ENCODE measurements at places on chromosomes 5 and 9.

GRCh38 chr5:111271885-111272284 is 47.7 kb downstream of the CAMK4 start:
- no peak for DNase-seq

GRCh38 chr9:131013771-131014676 is 5.0 kb downstream of the LAMC3 start:
- DNase-seq, result no peak

DNA sequence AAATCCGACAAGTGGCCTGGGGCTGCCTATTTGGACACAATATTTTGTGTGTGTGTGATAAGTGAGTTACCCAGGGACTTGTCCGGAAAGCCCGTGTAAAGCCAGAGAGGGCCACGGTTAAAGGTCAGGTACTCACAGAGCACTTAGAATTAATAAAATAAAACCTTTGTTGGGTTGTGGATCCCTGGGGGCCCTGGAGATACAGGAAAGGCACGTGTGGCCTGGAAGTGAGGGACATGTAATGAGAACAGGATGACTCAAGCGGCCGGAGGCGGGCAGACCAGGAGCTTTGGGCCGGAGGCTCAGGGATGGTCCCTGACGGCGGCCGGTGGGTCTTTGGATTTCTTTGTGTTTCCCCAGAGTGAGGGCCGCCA is 1.0 kb downstream of the DMRT2 start:
- no peak for DNase-seq

GRCh38 chr5:6448622-6449464 is at the start of gene UBE2QL1:
Gene UBE2QL1 (plus strand): TSS chr5:6448859. CDS start chr5:6448894, 35 bp downstream.
- DNase-seq, result peak; percentile 41

DNA sequence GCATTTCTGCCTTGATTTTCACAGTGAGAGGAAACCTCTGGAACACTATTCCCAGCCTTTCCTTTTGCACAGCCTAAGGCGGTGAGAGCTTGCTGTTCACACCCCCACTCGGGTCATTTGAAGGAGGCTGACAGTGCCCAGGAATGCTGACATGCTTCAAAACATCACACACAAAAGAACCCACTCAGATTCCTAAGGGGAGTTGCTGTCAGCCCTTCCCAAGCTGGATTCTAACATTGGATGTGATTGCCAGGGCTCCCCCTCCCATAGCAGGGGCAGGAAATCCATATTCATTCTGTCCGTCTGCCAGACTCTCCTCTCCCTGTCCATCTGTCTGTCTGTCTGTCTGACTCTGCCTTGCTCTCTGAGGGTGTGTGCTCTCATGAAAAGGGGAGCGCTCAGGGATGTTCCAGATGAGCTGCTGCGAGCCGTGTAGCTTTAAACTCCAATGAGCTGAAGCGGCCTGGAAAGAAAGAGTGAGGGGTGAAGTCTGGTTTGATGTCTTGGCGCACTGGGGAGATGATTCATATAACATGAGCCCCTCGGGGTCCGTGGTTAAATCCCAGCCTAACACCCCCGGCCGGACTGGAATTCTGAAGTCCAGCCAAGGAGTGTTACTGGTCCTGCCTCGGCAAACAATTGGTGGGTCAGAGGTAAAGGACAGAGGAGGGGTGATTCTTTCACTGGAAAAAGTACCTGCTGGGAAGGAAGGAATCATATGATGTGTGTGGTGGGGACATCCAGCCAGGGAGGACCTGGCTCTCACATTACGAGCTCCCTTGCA is 517.0 kb downstream of the CCDC171 start:
- no peak for DNase-seq

DNA sequence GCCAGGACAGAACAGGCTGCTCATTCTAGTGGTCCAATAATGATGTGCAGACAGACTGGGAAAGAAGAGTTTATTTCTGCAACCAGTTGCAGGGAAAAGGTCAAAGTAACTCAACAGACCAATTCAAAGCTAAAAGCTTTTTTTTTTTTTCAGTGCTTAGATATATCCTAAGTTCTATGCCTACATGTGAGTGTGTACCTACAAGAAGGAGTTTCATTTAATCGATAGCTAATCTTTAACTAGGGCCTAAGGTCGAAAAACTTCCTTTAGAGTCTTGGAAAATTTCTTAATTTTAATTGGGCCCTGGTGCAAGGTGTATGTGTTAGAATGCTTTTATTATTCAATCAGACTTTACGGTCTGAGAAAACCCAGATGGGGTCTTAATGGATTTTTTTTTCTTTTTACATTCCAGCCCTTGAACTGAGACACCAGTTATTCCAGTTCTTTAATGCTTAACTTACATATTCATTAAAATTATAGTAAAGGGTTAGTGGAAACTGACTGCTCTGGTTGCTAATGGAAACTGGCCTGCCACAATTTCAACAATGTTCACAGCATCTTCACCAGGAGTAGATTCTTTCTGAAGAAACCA is 365.3 kb downstream of the MTRR start:
- DNase-seq, result no peak

DNA sequence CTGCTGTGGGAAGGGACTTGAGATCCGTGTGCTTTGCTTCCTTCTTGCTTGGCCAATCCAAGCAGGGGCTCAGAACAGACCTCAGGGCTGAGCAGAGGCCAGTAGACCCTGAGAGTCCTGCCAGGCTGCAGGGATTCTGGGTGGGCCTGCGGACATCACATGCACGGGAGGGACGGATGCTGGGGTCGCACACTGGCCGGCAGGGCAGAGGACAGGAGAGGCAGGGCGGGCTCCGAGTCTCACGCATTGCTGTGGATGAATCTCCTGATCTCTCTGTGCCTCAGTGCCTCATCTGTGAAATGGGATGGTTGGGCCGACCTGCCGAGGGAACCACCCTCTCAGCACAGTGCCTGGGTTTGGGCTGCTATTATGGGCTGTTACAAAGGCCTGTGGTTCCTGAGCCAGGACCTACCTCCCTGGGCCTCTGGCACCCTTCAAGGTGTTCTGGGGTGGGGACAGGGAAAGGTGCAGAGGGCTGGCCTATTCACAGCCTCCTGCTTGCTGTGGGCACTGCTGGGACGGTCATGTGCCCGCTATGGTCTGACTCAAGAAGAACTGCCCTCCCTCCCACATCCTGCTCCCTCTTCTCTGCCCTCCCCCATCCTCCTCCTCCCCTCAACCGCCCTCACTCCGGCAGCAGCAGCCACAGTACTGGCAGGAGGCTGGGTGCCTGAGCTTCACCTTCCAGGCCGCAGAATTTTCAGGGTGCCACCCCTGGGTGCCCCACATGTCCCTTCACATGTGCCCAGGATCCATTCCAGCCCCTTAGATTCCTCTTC is 43.3 kb downstream of the NCS1 start:
- no peak for DNase-seq

- DNase-seq, result no peak
These were observed 2.3 kb downstream of the SSBP2 start for GRCh38 chr5:81748556-81748955.

DNA sequence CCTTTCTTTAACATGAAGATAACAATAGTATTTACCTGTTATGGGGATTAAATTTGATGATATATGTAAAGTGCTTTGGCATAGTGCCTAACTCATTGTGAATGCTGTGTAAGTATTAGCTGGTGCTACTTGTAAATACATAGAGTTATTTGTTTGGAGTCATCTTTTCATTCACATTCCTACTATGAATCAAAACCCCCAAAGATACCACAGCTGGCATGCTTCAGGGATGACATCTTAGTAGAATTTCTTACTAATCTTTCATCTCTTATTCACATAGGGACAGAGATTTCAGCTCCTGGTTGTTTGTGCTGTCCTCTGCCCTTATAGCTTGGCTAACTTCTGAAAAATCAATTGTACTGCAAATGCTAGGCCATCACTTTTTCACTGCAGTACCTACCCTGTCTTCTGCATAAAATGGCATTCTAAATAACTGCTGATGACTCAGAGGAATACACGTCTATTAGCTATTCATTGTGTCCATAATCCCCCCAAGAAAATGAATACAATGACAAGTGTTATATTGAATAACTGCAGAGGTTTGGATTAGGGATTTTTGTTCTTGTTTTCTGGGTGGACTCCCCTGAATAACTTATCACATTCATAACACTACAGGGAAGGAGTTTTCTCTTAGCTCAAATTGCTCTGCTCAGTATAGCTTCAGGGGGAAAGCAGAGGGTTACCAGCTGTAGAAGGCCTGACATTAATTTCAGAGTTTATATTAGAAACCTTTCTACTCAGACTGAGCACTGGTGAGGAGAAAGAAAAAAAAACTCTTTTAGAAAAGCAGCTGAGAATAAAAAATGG is 192.2 kb upstream of the C9orf72 start:
- no peak for DNase-seq

- DNase-seq, result no peak
These were observed 2.0 kb upstream of the F2RL2 start for GRCh38 chr5:76625087-76625815.

- DNase-seq, result no peak
These were observed 230.6 kb downstream of the EBF1 start for GRCh38 chr5:158869092-158869491.

DNA sequence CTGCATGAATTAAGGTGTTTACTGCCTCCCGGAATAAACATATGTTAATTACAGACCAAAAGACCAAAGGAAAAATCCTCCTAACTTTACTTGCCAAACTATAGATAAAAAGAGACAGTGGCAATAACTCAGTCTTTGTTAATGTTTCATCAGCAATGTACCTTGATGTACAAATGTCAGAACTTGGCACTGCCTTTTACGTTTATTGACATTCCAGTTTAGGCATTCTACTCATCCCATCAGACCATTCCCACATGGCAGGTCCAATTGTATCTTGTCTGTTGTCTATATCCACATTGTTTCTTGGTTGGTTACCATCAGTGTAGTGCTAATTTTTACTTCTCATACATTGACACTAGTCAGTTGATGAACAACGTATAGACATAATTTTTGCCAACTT is 85.5 kb downstream of the TEX10 start:
- no peak for DNase-seq

DNA sequence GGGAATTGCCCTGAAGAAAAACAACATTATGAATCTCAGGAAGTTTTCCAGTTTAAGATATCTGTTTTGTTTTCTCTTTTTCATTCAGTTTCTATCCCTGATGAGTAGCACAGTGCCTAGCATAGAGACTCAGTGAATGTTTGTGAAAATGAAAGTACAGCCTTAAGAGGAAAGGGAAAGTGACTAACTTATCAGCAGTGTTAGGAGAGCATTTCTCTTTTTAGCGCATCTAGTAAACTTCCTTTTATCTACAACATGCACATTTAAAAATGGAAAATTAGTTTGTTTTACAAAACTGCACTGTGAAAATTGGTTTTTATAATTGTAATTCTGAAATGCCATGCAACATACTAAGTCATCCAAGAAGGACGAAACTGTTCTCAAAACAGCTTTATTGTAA is 110.8 kb downstream of the SMARCA2 start:
- DNase-seq, result no peak

- peak; percentile 74 for DNase-seq
These were observed at the start of gene BASP1 for GRCh38 chr5:17217493-17218352. Gene BASP1 (plus strand): TSS chr5:17217631. CDS start chr5:17275217, 57,586 bp downstream.

GRCh38 chr9:123431581-123431980 is 75.6 kb downstream of the CRB2 start:
- DNase-seq, result no peak

GRCh38 chr9:130259044-130259443 is 6.5 kb upstream of the HMCN2 start:
- no peak for DNase-seq

DNA sequence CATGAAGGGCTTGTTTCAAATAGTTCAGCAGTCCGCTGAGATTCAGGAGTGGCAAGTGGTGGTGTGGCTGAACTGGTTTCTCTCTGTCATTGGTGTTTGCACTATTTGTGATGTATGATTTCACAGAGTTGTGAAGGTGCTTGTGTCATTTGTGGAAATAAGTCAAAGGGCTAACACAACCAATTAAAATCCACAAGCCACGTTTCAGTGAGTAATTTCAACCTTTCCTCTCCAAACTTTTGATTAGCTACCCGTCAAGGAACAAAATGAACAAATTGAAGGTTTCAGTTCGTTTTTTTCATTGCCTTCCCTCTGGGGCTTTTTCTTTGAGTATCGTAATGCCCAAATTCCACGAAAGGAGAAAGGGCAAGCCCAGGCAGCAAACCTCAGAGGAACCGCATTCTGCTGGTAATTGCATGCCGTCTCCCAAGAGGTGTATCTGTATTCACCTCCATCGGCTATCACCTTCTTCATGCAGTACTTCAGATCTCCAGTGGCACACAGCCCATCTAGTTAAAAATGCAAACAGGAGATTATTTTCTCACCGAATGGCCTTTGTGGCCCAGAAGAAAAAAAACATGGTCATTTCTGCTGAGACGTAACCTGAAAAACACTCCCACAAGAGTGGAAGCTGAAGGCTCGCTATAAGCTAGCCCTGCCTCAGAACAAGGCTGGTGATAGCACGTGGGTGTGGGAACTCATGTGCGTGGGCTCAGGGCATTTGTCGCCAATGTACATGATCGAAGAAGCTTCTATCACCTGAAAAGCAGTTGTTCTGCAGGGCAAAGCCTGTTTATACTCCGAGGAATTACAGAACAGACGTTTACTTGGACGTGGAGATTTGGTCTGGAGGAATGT is 197.1 kb downstream of the NR3C1 start:
- DNase-seq, result no peak

- no peak for DNase-seq
These were observed 1.0 kb downstream of the BRIX1 start for GRCh38 chr5:34916518-34916917.

DNA sequence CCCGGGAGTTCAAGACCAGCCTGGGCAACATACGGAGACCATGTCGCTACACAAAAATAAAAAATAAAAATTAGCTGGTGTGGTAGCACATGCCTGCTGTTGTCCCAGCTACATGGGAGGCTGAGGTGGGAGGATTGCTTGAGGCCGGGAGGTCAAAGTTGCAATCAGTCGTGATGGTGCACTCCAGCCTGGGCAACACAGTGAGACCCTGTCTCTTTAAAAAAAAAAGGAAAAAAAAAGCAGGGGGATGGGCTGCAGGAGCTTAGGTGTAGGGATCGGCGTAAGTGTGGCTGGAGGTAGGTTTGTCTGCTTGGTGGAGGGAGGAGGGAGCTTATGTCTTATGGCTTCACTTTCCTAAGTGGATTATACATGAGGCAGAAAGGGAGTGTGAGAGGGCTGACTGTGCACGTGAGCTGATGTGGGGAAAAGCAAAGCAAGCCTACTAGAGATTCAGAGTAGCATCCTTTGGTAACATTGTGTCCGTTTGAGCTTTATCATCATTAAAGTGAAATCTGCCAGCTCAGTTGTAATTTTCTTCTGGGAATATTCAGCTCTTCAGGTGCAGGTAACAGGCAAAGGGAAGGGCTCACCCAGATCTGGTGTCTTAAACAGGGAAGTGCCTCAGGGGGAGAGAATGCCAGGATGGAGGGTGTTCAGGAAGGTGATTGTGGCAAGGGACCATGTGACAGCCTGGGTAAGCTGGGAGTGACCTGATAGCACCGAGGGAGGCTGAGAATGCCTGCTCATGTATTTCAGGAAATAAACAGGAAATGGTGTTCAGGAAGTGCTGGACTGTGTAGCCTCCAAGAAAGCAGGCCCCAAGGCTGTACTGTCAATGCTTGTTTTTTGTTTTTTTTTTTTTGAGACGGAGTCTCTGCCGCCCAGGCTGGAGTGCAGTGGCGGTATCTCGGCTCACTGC is 17.6 kb upstream of the SETX start:
- peak; percentile 30 for DNase-seq
